ENCODE measurements at places on chromosomes 6 and 20. TPM values are rescaled to one million over a fixed set of nuclear protein-coding genes. Genes with fewer than 3 reads are reported as not detected.

Gene WFDC2
- not detected for total RNA-seq

Gene SEMG1
- not detected for total RNA-seq

Gene SMLR1
- total RNA-seq = 65.2 TPM

Gene ADGB
- not detected for total RNA-seq

Gene OXT
- 0.75 TPM for total RNA-seq

Gene CGA
- not detected for total RNA-seq

Measured in liver (tissue), 10 donors.